ENCODE measurements at places on chromosomes 2 and 18.
A peak's percentile ranks its signal among the peaks of the same experiment; 100 is the strongest.

DNA sequence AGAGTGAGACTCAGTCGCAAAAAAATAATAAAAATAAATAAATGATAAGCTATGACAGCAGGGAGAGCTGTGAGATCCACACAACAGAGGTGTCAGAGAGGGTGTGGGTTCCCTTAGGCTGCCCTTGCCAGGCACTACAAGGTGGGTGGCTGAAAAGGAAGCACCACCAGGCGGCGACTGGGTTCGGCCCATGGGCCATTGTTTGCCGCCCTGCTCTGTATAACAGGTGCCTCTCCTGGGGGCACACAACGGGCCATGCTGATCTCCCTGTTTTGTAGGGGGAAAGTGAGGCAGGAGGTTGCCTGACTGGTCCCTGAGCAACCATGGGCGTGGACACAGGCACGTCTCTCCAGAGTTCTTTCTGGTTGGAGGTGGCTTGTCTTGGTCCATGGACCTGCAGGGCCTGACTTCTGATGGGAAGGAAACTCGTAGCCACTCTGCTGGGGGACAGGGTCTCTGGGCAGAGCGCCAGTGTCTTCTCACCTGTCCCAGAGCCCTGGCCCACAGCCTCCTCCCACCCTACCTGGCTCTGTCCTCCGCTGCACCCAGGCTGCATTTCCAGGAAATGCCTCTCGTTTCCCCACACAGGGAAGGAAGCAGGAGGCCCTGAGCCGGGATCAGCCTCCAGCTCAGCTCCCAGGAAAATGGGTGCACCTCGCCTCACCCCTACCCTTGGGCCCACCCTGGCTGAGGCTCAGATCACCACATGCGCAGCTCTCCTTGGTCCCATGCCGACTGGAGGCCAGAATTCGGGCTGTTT, 109.6 kb upstream of the ODC1 start:
- DNase-seq = no peak

DNA sequence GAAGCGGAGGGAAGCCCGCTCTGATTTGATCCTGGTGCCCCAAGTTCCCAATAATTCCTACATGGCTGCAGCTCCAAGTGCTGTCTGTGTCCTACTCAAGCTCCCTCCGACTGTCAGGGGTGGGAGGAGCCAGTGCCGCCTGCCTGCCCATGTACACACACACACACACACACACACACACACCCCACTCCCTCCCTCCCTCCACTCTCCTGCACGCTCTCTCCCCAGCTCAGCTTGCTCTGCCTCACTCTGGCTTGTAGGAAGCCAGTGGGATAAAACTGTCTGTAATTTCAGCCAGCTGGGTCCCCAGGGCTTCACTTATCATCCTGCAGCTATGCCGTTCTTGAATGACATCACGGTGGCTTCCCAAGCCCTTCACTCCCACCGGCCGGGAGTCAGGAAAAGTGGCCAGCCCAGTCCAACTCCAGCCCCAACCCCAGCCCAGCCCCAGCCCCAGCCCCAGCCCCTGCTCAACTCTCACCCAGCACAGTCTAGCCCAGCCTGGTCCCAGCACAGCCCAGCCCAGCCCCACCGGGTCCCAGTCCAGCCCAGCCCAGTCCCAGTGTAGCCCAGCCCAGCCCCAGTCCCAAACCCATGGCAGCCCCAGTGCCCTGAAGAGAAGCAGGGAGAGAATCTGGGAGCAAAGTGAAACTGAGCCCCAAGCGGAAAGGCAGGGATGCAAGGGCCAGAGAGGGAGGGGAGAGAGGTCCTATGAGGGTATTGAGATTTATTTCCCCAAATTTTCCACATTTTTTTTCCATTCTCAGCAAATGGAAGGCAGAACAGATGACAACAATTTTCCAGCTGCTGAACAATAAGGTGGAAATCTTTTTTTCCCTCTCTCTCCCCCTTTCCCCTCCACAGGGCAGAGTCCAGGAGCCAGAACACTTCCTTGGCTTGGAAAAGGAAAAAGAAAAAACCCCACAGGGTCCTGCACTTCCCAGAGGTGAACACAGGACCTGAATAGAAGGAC, 144.0 kb downstream of the TNS1 start:
- DNase-seq = no peak

GRCh38 chr2:199818026-199818425, 33.0 kb downstream of the FTCDNL1 start:
- DNase-seq = no peak

- DNase-seq = no peak
Observed at GRCh38 chr2:177078416-177078815, 134.2 kb upstream of the HNRNPA3 start.

- no peak for DNase-seq
Observed at GRCh38 chr18:56217406-56217805, 421.0 kb downstream of the TXNL1 start.

DNA sequence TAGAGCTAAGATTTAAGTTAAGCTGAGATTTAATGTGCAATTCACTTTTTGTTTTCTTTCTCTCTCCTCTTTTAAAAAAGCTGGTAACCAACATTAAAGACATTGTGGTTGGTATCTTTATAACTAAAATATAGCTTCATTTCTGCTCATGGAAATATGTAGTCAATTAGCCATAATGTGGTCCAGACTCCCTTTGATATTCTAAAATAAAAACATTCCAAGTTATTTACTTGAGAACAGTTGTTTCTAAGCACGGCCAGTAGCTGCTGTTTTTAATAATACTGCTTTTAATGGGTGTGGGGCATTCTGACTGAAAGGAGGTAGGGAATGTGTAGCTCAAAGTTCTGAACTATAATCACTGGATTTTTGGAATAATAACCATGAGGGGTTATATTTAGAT, 183.3 kb upstream of the FBXO11 start:
- no peak for DNase-seq

DNA sequence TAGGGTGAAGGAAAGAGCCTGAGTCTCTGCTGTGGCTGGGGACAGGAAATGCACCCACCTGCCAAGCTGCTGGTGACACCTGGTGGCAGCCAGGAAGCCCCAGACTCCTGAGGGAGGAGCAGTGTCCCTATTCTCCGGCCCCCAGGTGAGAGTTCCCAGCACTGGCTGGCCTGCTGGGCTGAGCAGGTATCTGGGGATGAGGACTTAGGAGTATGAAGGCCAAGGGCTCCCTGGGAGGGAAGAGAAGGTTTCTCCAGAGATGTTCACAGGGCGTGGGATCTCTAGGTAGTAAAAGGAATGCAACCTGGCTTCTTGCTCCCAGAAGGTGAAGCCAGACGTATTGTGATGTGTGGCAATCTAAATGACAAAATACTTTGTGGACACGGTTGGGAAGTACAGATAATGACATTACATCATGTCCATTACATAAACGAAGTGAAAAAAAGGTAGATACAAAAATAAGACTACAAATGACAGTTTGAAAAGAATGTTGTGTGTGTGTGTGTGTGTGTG, 75.8 kb upstream of the SLC1A4 start:
- DNase-seq = no peak

GRCh38 chr18:70036771-70037347, 89.2 kb upstream of the CD226 start:
- no peak for DNase-seq

GRCh38 chr2:205901491-205901890, 184.5 kb downstream of the INO80D start:
- DNase-seq = no peak

- no peak for DNase-seq
Observed at GRCh38 chr2:58710795-58711279, 469.7 kb upstream of the FANCL start.

GRCh38 chr2:37711308-37711731, 39.9 kb upstream of the CDC42EP3 start:
- no peak for DNase-seq

DNA sequence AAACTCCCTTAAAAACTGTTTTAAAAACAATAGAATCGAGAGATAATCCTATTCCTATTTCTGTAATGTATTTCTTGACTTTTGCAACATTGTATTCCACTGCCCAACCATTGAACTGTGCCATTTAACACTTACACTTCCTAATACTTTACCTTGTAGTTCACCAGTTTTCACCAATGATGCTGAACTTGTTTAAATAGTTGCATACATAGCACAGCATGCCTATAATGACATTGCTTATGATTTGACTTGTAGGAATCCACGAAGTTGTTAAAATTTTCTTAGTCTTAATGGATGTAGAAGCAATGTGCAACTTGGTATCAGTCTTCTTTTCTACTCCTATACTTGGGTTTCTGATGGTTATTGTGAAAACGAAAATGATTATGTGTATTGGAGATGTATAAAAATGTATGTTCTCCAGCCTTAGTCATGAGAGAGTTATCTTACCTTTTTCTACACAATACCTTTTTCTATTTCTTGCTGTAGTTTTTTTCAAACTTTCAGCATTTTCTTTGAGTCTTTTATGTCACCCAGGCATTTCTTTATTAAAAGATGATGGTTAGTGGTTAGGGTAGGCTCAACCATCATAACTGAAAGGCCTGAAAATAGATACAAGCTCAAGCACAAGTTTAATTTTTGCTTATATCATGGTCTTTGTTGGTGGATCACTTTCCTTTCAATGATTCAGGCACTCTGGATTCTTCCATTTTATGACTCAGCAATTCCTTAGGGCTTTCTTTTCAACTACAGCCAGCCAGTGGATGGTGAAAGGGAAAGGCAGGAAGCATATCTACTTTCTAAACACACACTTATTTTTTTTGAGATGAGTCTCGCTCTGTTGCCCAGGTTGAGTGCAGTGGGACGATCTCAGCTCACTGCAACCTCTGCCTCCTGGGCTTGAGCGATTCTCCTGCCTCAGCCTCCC, 9.4 kb downstream of the GPD2 start:
- no peak for DNase-seq

- no peak for DNase-seq
Observed at GRCh38 chr2:225559072-225559415, 159.5 kb downstream of the NYAP2 start.

DNA sequence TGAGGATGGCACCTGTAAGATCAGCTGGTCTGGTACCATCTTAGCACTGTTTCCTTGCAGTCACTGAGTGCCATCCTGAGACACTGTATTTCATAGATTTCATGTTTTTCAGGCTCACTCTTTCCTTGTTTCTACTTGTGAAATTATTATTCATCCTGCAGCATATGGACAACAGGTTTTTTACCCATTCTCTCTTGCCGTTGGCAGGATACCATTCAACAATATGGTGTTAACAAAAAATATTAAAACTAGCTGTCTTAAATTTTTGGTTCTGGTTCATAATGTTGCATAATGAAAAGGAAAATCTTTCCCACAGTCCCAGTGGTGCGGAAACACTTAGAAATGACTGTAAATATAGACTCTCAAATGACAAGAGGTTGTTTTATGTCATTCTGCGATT, 23.1 kb upstream of the ATG16L1 start:
- DNase-seq = no peak

GRCh38 chr2:159982270-159982669, 80.1 kb downstream of the PLA2R1 start:
- no peak for DNase-seq

DNA sequence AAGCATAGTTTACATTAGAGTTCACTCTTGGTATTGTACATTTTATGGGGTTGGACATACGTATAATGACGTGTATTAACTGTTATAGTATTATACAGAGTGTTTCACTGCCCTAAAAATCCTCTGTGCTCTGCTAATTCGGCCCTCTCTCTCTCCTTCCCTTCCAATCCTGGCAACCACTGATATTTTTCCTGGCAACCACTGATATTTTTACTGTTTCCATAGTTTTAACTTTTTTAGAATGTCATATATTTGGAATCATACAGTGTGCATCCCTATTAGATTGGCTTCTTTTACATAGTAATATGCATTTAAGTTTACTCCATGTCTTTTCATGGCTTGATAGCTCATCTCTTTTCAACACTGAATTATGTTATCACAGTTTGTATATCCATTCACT, 526.7 kb downstream of the RIT2 start:
- no peak for DNase-seq

GRCh38 chr2:190781604-190782198, 98.9 kb upstream of the GLS start:
- DNase-seq = no peak

- peak; percentile 74 for DNase-seq
Observed at GRCh38 chr2:208025814-208026184, 472 bp upstream of the PLEKHM3 start.

- no peak for DNase-seq
Observed at GRCh38 chr2:73532381-73532780, 109.8 kb downstream of the NAT8 start.

DNA sequence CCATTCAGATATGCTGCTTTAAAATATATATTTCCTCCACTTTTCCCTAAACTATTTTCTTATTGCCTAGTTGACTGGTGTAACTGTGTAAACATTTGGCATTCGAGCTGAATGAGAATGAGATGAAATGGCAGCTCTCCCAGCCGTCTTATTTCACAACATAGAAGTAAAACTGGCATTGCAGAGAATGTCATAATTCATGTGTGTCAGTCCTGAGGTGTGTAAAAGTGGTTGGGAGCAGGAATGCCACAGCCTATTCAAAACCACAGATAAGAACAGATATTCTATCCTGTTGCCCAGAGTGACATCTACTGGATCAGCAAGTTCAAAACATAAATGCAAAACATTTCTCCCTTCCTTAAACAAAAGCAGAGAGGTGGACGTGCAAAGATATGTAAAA, 565.5 kb upstream of the CHAC2 start:
- DNase-seq = no peak

GRCh38 chr2:238087211-238087610, 12.9 kb upstream of the ESPNL start:
- no peak for DNase-seq

GRCh38 chr2:232512602-232513001, 7.6 kb upstream of the PRSS56 start:
- no peak for DNase-seq

GRCh38 chr2:197571627-197572271, 55.9 kb downstream of the MOB4 start:
- no peak for DNase-seq

DNA sequence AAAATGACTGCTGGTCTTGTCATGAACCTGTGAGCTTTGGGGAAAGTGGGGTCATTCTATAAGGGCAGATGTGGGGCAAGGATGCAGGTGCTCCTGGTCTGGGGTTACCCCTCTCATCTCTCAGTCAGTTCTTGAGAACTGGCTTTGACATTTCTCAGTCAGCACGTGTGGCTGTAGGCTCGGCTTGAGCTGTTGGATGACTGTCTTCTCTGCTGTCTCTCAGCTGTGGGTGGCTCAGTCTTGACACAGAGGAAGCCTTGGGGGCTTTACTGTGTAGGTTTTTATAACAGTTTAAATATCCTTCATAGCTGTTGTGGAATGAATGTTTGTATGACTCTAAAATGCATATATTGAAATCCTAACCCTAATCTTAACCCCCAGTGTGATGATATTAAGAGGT, 296.4 kb upstream of the CELF4 start:
- DNase-seq = no peak

Data from activated naive CD4-positive, alpha-beta T cell treated with anti-CD3 and anti-CD28 coated beads, Interleukin-2, amount 50 U/mL, for 72 hours (primary cell).